Stimulated activated CD8-positive, alpha-beta memory T cell treated with anti-CD3 and anti-CD28 coated beads, Interleukin-7, amount 100 ng/mL, for 48 hours (primary cell): ENCODE measurements at places on chromosomes 1 and 21.

DNA sequence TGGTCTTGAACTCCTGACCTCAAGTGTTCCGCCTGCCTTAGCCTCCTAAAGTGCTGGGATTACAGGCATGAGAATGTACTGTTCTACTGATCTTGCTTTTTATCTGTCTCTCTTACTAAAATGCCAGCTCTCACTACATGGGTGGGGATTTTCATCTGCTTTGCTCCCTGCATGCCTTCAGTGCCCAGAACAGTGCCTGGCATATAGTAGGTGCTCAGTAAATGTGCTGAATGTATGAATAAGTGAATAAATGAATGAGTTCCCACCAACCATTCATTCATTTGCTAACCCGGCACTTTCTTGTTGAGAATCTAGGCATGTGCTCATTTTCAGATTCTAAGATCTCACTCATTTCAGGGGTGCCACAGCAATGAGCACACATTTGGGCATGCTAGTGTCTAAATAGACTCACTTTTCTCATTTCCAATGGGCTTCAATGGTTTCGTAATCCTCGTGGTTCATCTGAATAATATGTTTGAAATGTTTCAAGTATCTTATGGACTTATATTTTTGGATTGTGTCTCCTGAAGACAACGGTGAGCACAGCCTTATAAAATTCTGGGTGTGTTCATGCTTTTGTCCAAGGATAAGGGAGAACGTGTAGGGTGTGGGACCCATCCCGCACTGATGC, 7.6 kb downstream of the DHRS3 start:
- no peak for DNase-seq

DNA sequence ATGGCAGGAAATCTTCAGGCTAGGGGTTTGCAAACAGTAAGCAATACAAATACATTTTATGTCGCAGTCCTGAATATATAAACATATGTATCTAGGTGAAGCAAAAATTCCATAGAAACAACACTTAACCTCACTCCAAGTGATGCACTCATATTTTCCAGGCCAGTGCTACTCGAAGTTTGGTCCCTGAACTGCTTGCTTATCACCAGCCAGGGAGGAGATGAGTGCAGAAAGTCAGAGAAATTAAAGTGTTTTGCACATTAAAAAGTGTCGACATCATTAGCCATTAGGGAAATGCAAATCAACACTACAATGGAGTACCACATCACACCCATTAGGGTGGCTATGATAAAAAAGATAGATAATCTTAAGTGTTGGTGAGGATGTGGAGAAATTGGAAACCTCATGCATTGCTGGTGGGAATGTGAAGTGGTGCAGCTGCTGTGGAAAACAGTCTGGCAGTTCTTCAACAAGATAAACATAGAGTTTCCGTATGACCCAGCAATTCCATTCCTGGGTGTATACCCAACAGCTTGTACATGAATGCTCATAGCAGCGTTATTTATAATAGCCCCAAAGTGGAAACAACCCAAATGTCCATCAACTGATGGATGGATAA, 70.5 kb upstream of the CSF1 start:
- no peak for DNase-seq

GRCh38 chr1:28358716-28359115, 10.8 kb upstream of the PHACTR4 start:
- DNase-seq, result no peak

- DNase-seq, result no peak
Observed at GRCh38 chr1:205533748-205534443, 29.4 kb downstream of the CDK18 start.

GRCh38 chr1:97947695-97948094, 26.9 kb upstream of the DPYD start:
- DNase-seq, result no peak

DNA sequence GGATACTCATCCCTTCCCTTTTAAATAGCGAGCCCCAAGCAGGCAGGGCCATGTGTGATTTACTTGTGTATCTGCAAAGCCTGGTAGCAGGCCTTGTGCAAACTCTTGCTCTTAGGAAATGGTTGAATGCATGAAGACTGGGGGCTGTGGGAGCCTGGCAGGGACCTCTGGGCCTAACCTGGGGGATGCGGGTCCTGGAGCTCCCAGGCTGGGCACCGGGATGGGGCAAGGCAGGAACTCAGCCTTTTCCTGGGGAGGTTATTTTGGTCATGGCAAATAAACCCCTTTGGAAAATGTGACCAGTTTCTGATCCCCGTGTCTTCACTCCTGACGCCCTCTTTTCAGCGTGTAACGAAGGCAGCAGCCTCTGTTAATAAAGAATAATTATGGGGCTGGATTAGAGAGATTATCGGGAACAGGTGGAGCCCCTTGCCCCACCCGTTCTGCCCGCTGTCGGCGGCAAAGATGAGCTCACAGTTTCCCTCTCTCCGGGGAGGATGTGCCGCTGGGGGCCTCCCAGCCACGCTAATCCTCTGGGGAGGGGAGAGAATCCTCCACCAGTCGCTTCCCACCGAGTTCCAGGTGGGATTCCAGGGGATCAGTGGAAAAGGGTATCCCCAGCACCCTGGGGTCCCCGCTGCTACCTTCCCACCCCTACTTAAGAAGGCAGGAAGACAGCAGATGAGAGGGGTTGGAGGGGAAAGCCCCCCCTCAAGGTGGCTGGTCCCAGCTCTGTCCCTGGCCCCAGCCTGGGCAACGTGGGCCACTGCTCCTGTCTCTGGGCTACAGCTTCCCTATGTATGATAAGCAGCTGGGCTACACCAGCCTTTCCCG, 69.7 kb upstream of the WNT4 start:
- DNase-seq, result no peak

- no peak for DNase-seq
Observed at GRCh38 chr1:62247391-62248168, 52.9 kb downstream of the L1TD1 start.
